HCT116 (cell line): ENCODE measurements at places on chromosomes 7 and 10. TPM values are rescaled to one million over a fixed set of nuclear protein-coding genes. Genes with fewer than 3 reads are reported as not detected.

- no peaks in the 10 kb centered on the region for H3K27me3 ChIP-seq
- H3K4me1 ChIP-seq, result peaks cover 2% of the 10 kb centered on the region; the same call in 1 of the 2 replicates
- H3K36me3 ChIP-seq, result no peaks in the 10 kb centered on the region
- no peak for DNase-seq
- no peak overlapping the region for H3K4me3 ChIP-seq
Measured at GRCh38 chr7:29485339-29486190, 78.1 kb upstream of the PRR15 start.

DNA sequence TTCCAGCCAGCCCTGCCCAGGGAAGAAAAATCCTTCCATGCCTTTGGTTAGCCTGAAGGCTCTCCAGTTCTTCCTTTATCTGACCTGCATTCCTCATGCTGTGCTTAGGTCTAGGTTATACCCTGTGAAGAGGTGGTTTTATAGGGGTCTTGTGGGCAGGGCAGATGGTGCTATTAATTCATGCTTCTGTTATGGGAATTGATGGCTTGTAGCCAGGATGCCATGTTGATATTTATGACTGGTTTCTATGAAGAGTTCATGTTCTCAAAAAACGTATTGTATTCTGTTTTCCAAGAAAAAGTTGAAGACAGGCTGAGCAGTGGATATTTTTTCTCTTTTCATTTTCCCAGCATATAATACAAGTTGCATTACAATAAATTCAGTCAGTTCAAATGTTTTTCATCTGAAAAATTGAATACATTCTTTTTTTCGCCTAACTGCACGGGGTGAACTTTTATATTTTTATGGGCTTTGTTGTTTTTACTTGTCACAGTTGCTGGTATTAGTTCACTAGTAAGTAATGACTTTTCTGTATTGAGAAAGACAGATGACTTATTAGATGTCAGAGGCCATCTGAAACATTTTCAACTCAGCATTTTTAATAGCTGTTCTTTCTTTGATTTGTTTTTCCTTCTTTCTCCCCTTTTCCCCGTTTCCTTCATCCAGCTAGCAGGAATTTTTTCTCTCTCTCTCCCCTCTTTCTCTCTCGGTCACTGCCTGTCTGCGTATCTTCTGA is 322.8 kb downstream of the LRMDA start:
- H3K4me1 ChIP-seq, result no peaks in the 10 kb centered on the region
- H3K27ac ChIP-seq, result no peak overlapping the region
- H3K27me3 ChIP-seq, result peaks cover 32% of the 10 kb centered on the region
- no peak overlapping the region for H3K4me3 ChIP-seq

DNA sequence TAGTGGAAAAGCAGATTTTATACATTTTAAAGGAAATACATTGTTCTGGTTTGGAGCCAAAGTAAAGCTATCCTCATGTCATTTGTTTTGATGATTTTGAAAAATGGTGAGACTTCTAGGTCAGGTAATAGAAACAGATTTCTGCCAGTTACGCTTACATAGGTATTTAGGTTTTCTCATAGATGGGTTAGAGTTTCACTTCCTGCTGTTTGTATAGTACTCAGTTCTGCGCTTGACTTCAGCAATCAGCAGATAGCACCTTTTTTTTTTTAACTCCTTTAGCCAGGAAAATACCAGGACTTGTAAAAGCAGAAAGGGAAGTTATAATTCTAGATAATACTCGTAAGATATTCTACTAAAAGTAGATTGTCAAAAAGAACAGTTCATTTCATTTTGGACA is 209.8 kb upstream of the POM121L12 start:
- H3K27ac ChIP-seq, result no peak overlapping the region
- DNase-seq, result no peak
- no peaks in the 10 kb centered on the region for H3K36me3 ChIP-seq
- H3K27me3 ChIP-seq, result no peaks in the 10 kb centered on the region
- H3K4me3 ChIP-seq, result no peak overlapping the region

DNA sequence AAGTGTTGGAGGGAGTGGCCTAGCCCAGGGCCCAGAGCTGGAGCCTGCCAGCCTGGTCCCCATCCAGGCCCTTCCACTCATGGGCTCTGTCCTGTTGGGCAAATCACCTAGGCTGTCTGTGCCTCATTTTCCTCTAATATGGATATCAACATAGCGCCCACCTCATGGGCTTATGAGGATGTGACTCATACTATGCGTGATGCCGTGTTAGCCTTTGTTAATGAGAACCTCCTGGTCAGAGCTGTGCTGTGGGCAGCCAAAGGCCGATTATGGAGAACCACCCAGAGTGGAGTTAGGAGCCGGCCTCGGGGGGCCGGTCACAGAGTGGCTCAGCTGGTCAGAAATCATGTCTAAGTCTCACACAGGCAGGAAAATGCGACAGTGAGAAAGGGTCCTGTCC is 306.4 kb downstream of the PAXIP1 start:
- no peaks in the 10 kb centered on the region for H3K36me3 ChIP-seq
- no peak overlapping the region for H3K27ac ChIP-seq
- H3K4me3 ChIP-seq, result no peak overlapping the region

GRCh38 chr7:115058726-115059125 is 136.8 kb downstream of the MDFIC start:
- no peak overlapping the region for H3K27ac ChIP-seq
- no peak overlapping the region for H3K4me3 ChIP-seq
- DNase-seq, result no peak
- H3K36me3 ChIP-seq, result no peaks in the 10 kb centered on the region
- no peaks in the 10 kb centered on the region for H3K27me3 ChIP-seq

GRCh38 chr7:6162650-6163366 is 109.6 kb downstream of the CYTH3 start:
- H3K27ac ChIP-seq, result no peak overlapping the region
- H3K36me3 ChIP-seq, result peaks cover 9% of the 10 kb centered on the region
- no peaks in the 10 kb centered on the region for H3K4me1 ChIP-seq

DNA sequence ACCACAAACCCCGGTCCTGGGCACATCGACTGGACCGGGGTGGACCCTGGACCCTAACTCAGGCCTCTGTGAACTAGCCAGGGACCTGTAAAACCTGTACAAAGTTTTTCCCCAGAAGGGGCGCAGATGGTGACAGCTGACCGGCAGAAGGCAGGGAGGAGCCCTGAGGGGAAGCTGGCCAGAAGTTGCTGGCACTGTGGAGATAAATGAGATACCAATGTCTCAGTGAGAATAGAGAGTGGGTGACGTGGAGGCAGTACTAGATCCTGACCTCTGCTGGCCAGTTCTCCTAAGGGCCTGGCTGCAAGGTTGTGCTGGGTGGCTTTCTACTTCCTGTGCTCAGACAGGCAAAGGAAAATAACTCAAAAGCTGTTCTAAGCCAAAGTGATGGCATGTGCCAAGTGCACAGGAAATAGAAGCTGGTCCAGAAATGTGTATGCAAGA is 10.6 kb upstream of the TSPAN14 start:
- H3K36me3 ChIP-seq, result no peaks in the 10 kb centered on the region
- H3K27me3 ChIP-seq, result no peaks in the 10 kb centered on the region
- no peak overlapping the region for H3K27ac ChIP-seq
- DNase-seq, result no peak

- H3K36me3 ChIP-seq, result peaks cover 7% of the 10 kb centered on the region; the same call in 1 of the 2 replicates
- H3K4me3 ChIP-seq, result no peak overlapping the region
- no peak for DNase-seq
- H3K27me3 ChIP-seq, result no peaks in the 10 kb centered on the region
Measured at GRCh38 chr10:104299031-104299904, 30.3 kb downstream of the GSTO2 start.

DNA sequence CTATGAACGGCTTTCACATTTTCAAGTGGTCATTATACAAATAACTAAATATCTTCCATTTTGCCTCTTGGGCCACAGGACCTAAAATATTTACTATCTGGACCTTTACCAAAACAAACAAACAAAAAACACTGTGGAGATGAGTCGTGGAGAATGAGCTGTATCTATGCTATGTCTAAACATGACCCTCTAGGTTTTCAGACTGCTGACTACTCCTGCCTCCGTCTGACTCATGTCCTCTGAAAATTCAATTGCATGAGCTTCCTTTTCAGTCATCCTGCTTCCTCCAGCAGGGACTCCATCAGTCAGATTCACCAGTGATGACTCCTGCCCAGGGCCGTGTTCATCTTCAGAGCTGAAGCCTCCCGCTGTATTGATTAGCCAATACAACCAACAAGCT is 96.8 kb downstream of the COL28A1 start:
- peaks cover 12% of the 10 kb centered on the region for H3K4me1 ChIP-seq
- H3K27ac ChIP-seq, result peak overlapping the region; percentile 53; the same call in 1 of the 2 replicates
- peak; percentile 87 for DNase-seq
- H3K36me3 ChIP-seq, result no peaks in the 10 kb centered on the region
- no peaks in the 10 kb centered on the region for H3K27me3 ChIP-seq
- H3K4me3 ChIP-seq, result peak overlapping the region; percentile 8; the same call in 1 of the 2 replicates

GRCh38 chr7:67918158-67918557 is 921.5 kb downstream of the TYW1 start:
- no peak overlapping the region for H3K4me3 ChIP-seq
- H3K27ac ChIP-seq, result no peak overlapping the region
- no peaks in the 10 kb centered on the region for H3K27me3 ChIP-seq
- DNase-seq, result no peak
- no peaks in the 10 kb centered on the region for H3K4me1 ChIP-seq
- no peaks in the 10 kb centered on the region for H3K36me3 ChIP-seq

GRCh38 chr10:72564596-72564995 is 61.3 kb downstream of the MICU1 start:
- no peak overlapping the region for H3K4me3 ChIP-seq
- peaks cover 16% of the 10 kb centered on the region for H3K4me1 ChIP-seq
- H3K27me3 ChIP-seq, result no peaks in the 10 kb centered on the region

DNA sequence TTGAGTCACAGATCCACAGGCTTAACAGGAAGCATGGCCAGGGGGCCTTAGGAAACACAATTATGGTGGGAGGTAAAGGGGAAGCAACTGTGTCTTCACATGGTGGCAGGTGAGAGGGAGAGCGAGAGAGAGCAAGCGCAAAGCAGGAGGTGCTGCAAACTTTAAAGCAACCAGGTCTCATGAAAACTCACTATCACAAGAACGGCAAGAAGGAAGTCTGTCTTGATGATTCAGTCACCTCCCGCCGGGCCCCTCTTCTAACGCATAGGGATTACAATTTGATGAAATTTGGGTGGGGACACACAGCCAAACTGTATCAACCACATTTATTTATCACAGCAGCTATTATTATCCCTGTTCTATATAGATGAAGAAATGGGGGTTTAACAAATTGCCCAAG is 201.6 kb downstream of the DPP6 start:
- no peak overlapping the region for H3K27ac ChIP-seq
- no peak overlapping the region for H3K4me3 ChIP-seq
- H3K36me3 ChIP-seq, result no peaks in the 10 kb centered on the region
- H3K27me3 ChIP-seq, result no peaks in the 10 kb centered on the region
- no peaks in the 10 kb centered on the region for H3K4me1 ChIP-seq
- no peak for DNase-seq

DNA sequence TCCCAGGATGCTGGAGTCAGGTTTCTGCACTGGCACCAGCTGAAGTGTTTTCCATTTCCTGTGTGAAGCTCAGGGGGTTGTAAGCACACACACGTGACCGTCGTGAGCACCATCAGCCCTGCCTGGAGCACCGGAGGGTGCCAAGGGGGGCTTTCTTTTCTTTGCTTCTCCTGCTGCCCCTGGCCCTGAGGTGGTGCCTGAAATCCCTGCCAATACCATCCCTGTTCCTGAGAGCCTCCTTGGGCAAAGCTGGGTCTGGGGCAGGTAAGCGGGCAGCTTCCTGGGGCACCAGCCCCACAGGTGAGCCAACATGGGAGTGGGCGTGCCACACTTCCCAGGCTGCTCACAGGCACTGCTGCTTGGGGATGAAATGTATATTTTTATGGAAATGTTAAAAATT is 593.6 kb downstream of the DNAJB6 start:
- H3K27ac ChIP-seq, result no peak overlapping the region
- H3K4me3 ChIP-seq, result no peak overlapping the region
- H3K27me3 ChIP-seq, result peaks cover 5% of the 10 kb centered on the region; the same call in 1 of the 2 replicates
- peaks cover 4% of the 10 kb centered on the region for H3K4me1 ChIP-seq
- no peaks in the 10 kb centered on the region for H3K36me3 ChIP-seq

GRCh38 chr10:11553773-11554381 is 57.6 kb downstream of the USP6NL start:
- peaks cover 25% of the 10 kb centered on the region for H3K4me1 ChIP-seq
- H3K27me3 ChIP-seq, result no peaks in the 10 kb centered on the region
- H3K36me3 ChIP-seq, result 0 out of 2 replicates have a peak, but pooled peaks cover 4% of the 10 kb centered on the region
- H3K27ac ChIP-seq, result no peak overlapping the region
- H3K4me3 ChIP-seq, result no peak overlapping the region

DNA sequence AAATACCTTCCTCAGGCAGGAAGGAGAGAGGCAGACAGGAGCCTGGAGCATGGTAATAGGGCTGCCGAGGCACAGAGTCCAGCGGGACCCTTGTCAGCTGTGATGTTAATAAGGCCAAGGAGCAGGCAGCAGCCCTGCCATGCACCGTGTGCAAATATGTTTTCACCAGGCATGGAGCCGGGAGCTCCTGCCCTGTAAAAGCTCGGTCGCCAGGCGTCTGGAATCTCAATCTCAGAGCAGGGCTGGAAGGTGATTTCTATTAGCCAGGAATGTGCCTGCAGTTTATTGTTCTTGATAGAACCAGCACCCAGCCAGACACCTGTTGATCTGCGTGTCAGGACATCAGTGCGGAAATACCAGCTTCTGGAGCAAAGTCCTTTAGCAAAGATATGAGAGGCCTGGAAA is 469.8 kb downstream of the GLRX3 start:
- H3K27ac ChIP-seq, result no peak overlapping the region
- no peaks in the 10 kb centered on the region for H3K27me3 ChIP-seq
- no peaks in the 10 kb centered on the region for H3K4me1 ChIP-seq
- H3K4me3 ChIP-seq, result no peak overlapping the region
- DNase-seq, result no peak
- no peaks in the 10 kb centered on the region for H3K36me3 ChIP-seq

DNA sequence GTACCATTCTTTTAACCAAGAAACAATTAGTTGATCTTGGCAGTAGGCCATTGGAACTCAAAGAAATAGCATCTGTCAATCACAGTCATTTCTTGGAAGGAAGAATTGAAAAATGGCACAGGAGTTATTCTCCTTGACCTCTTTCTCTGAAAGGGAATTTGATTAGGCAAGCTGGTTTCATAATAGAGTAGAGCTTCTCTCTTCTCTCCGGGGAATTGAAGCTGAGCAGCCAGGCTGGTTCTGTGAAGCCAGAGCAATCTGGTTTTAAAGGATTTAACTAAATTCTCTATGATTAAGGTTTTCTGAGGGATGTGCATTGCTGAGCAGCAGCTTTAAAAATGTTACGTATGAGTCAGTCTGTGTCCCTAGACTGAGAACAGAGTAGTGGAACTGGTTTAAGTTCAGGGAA is 70.2 kb downstream of the AHCYL2 start:
- DNase-seq, result no peak
- no peaks in the 10 kb centered on the region for H3K27me3 ChIP-seq
- H3K4me1 ChIP-seq, result peaks cover 4% of the 10 kb centered on the region; the same call in 1 of the 2 replicates

DNA sequence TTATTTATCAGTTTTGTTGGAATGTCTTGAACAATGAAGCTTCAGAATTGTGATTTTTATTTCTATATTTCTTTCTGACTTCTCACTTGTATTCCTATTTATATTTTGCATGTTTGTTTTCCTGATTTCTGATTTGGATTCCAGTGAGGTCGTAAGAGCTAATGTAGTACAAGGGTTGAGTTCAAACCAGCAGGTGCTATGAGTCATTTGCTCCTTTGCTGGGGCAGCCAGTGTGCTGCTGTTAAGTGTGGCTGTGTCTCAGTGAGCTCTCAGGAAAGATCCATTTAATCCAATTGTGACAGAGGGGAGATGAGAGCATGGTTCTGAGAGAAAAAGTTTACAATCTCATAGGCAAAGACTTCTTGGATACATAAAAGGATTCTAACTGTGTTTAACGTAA is 48.6 kb downstream of the MCU start:
- H3K4me1 ChIP-seq, result no peaks in the 10 kb centered on the region; the same call in 1 of the 2 replicates
- H3K27ac ChIP-seq, result no peak overlapping the region

IRF5 gene
- 16.5 TPM for total RNA-seq

CRPPA gene
- 1.6 TPM for total RNA-seq

AKR1C8 gene
- total RNA-seq, result not detected

ZNF398 gene
- total RNA-seq, result 14.1 TPM

GTF2IRD1 gene
- 34.5 TPM for total RNA-seq

NKX2-3 gene
- not detected for total RNA-seq

CALHM3 gene
- 0.49 TPM for total RNA-seq

COMTD1 gene
- 35.1 TPM for total RNA-seq

ATOH7 gene
- total RNA-seq, result not detected

PTPRN2 gene
- total RNA-seq, result 2.1 TPM
